Upper lobe of right lung (tissue), 1 donor: ENCODE measurements at places on chromosomes 7 and 10. TPM values are rescaled to one million over a fixed set of nuclear protein-coding genes. Genes with fewer than 3 reads are reported as not detected.

The ZNF488 gene
- 0.41 TPM for total RNA-seq

The C10orf95 gene
- total RNA-seq: 3.1 TPM

The LRRC18 gene
- total RNA-seq: 0.96 TPM

The METTL27 gene
- 2.3 TPM for total RNA-seq

The MCU gene
- total RNA-seq: 31.1 TPM

The LBX1 gene
- total RNA-seq: not detected

The SRI gene
- total RNA-seq: 115 TPM

The UNCX gene
- total RNA-seq: not detected

The HOXA6 gene
- total RNA-seq: 6.5 TPM
